ENCODE measurements at places on chromosomes 3 and 15. TPM values are rescaled to one million over a fixed set of nuclear protein-coding genes. Genes with fewer than 3 reads are reported as not detected.

GRCh38 chr15:63986185-63986680, 60.1 kb downstream of the DAPK2 start:
- no peak for DNase-seq

GRCh38 chr3:197311591-197311990, 13.2 kb upstream of the DLG1 start:
- DNase-seq = no peak

- DNase-seq = no peak
Observed at GRCh38 chr3:179330438-179330837, 7.6 kb downstream of the ZNF639 start.

TLR9 gene
- 0.09 TPM for total RNA-seq

A4GNT gene
- total RNA-seq = not detected

IL17RD gene
- 29.3 TPM for total RNA-seq
